Neural crest cell (in vitro differentiated cells): ENCODE measurements at places on chromosomes 4 and X.

GRCh38 chrX:48997865-48998264 is 4.2 kb downstream of the GRIPAP1 start:
- no peak for DNase-seq

DNA sequence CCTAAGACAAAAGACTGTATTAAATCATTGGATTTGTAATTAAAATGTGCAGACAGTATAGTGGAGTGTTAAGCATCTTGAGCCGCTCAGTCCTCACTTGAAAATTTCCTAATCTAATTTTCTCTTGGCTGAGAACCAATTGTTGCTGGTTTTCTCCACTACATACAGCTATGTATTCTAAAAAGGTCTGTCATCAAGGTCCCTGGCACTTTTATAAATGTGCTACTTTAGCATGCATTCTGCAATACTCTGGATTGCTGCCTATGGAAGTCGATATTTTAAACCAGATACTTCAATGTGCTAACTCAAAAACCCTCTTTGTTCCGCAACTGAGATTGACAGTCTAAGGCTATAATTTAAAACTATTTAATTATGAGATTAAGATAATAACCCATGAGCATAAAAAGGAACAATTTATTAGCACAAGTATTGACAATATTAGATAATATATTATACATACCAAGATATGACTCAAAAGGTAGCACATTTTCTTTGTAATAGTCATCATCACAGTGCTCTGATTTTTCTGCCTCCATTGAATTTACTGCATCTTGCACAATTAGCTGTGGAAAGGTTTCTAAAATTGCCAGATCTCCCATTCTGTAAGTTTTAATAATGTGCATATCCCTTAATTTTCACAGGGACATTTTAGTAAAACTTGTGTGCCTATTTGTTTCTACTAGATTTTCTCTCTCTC is 815.1 kb downstream of the ADGRL3 start:
- no peak for DNase-seq

DNA sequence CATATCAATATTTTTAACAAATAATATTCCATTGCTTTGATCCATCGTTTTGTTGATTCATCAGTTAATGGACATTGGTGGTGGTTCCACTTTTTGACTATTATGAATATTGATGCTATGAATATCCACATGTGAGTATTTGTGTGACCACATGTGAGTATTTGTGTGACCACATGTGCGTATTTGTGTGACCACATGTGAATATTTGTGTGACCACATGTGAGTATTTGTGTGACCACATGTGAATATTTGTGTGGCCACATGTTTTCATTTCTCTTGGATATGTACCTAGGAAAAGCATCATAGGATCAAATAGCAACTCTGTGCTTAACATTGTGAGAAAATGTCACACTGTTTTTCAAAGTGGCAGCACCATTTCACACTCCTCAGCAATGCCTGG is 433.6 kb upstream of the FRG1 start:
- DNase-seq, result no peak

DNA sequence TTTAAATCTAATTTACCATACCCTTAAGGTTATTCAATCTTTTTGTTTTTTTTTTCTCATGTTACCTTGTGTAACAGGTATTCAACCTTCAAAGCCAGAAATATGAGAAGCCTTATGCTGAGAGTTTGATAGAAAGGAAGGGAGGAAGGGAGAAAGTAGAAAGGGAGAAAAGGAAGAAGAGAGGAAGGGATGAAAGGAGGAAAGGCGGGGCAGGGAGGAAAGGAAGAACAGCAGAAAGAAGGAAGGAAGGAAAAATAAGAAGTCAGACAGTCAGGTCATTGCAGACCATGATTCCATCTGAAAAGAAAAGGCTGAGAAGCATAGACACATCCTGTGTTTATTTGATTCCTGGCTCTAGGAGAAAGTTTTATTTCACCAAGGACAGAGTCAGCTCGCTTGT is 30.9 kb downstream of the RTL9 start:
- DNase-seq, result no peak

DNA sequence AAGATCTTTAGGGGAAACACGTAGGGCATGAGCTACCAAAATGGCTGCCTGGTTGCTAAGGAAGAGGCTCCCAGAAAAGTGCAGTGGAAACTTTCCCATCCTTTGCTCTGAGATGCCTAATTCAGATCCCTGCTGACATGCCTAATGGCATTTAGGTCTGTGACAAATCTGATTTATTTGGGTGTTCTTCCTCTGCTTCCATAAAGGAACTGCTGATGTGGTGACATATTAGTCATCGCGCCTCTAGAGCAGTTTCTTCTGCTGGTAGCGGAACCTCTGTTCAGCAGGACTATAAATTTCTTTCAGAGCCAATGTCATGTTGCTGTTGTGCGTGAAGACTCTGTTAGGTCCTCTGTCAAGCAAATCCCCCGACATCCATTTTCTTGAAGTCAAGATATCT is 310.0 kb downstream of the PDHA2 start:
- no peak for DNase-seq

- no peak for DNase-seq
Measured at GRCh38 chrX:49925176-49925575, 2.8 kb downstream of the CLCN5 start.

GRCh38 chr4:88333741-88334405 is 44.8 kb upstream of the HERC6 start:
- no peak for DNase-seq

DNA sequence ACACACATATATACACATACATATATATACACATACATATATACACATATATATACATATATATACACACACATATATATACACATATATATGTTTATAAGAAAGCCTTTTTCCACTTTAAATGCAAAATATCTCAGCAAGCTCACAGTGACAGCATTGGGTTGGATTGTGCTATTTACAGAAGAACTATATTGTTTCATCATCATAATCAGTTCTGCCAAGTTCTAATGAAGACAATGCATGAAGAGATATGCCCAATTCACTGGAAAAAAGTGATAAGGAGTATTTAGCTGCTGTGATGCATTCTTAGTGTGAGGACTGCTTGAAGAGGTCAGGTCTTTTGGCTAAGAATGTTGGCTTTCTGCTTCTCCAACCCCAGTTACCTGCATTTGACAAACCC is 54.4 kb downstream of the RNF150 start:
- DNase-seq, result no peak

- DNase-seq, result no peak
Measured at GRCh38 chr4:22478426-22478825, 37.4 kb downstream of the ADGRA3 start.

DNA sequence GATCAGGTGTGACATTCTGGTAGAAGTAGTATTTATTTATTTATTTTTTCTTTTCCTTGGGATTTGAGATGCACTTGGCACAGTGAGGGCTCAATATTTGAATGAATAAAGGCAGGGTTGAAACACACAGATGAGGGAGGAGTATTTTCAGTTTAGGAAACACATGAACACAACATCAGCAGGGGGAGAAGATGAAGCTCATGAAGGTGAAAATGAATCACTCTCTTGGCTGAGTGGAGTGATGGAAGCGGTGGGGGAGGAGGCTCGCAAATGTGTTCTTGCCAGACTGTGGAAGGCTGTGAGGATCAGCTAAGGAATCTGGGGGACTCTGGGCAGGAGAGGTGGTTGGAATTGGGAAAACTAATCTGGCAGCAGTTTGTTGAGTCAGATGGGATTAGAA is 55.3 kb downstream of the ARHGAP10 start:
- no peak for DNase-seq

DNA sequence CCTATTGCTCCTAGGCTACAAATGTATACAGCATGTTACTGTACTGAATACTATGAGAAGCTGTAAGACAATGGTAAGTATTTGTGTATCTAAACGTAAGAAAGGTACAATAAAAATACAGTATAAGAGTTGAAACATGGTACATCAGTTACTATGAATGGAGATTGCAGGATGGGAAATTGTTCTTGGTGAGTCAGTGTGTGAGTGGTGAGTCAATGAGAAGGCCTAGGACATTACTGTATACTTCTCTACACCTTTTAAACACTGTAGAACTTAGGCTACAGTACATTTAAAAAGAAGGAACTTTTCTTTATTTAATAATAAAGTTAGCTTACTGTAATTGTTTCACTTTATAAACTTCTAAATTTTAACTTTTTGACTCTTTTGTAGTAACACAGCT is 2603.2 kb downstream of the PCDH7 start:
- no peak for DNase-seq

DNA sequence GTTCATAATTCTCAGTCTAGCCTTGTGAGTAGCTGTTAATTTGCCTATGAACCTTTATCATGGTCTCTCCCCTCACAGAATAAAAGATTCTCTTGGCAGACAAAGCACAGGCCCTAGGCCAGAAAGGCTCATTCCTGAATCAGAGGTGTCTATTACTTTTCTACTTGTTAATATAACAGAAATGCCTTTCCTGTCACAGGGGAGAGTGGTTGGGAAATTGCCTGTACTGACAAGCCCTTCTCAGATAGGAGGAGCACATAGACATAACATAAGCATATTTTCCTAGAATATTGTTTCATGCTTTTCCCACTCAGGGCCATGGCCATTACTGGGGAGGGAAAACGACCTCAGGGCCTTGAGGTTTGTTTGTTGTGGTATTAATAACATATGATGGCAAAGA is 308.3 kb downstream of the BMPR1B start:
- DNase-seq, result no peak

- DNase-seq, result no peak
Measured at GRCh38 chr4:139786494-139787354, 121.1 kb downstream of the MGST2 start.

DNA sequence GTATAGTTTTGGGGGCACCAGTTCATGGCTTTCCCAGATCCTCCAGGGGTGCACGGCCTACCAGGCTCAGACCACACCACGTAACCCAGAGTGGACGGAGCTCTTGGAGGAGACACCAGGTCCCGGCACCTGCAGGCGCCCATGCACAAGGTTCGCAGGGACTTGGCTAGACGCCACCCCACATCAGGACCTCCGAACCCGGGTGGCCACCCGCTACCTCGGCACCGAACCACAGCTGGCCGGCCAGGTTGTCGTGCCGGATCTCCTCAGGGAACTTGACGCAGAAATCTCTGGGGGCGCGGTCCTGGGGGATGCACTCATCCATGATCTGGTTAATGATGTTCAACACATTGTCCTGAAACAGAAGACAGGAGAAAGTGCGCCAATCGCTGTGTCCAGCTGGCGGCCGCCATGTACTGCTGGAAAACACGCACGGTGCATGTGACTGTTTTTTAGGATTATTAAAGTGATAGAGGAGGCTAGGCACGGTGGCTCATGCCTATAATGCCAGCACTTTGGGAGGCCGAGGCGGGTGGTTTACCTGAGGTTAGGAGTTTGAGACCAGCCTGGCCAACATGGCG is 77.1 kb downstream of the ZFYVE28 start:
- no peak for DNase-seq

DNA sequence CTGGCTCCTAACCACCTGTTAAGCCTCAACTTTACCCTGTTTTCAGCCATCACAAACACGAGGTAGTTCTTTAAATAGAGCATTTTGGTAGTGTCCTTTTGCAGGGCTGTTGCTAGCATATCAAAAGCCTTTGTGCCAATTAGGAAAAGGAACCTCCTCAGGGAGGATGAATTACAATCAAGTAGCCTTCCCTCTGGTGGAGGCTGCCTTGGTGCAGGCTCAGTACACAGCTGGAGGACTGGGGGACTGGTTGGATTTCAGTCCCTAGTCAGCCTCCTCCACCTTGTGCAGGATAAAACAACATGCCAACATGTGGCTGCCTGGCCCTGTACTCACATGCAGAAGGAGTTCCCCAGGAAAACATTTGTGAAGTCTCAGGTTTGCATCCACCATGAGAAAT is 53.1 kb downstream of the RASGEF1B start:
- DNase-seq, result no peak

- no peak for DNase-seq
Measured at GRCh38 chr4:5365071-5366008, 314.1 kb downstream of the STK32B start.

DNA sequence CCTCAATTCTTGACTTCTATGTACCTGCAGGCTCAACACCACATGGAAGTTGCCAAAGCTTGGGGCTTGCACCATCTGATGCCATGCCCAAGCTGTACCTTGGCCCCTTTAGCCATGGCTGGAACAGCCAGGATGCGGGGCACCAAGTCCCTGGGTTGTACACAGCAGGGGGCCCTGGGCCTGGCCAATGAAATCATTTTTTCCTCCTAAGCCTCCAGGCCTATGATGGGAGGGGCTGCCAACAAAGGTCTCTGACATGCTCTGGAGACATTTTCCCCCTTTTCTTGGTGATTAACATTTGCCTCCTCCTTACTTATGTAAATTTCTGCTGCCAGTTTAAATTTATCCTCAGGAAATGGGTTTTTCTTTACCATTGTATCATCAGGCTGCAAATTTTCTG is 1428.1 kb downstream of the C4orf33 start:
- no peak for DNase-seq

DNA sequence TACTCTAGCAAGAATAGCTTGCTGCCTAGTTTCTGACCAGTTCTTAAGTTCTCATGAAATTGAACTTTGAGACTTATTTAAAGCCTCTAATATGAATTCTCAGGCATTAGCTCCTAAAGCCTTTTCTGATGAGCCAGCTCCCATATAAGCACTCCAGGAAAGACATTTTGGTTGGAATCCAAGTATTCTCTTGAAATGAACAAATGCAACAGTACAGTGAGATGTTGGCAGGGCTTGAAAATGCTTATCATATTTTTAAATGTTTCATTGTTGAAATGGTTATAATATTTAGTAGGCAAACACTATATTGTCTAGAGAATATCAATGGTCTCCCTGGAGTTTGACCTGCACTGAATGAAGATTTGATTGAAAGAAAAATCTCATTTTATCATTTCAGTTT is 240.3 kb downstream of the ANK2 start:
- DNase-seq, result no peak

GRCh38 chrX:150502091-150502490 is 66.3 kb upstream of the MTM1 start:
- no peak for DNase-seq

DNA sequence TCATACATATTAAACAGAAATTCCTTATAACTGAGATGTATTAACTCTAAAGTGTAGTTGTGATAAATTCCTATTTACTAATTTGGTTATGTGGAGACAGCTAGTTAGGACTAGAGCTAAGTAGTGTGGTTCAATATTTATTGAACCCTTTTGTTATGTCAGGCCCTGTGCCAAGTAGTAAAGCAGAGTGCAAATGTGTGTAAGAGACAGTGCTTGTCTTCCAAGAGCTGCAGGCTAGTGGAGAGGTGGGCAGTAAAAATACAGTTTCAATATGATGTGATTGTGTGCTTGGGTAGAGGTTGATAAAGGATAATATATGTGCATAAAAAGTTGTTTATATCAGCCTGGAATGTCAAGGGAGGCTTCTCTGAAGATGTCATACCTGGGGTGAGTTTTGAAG is 80.0 kb downstream of the TBC1D19 start:
- no peak for DNase-seq

DNA sequence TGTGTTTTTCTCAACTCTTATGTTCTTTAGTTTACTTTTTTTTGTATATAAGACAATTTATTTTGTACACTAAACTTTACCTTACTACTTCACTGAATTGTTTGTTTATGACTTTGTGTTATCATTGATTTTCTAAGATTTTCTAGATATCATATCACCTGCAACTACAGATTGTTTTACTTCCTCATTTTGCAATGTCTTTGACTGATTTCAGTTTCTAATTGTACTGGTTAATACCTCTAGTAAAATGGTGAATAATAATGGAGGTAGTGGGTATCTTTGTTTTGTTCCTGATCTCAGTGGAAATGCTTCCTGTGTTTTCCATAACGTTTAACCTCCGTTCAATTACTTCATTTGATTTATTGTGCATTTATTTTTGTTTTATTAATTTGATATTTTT is 490.2 kb downstream of the TLL1 start:
- DNase-seq, result no peak
